ENCODE measurements at places on chromosomes 13 and 19.

GRCh38 chr13:106471957-106472543 is 63.4 kb downstream of the EFNB2 start:
- no peak for DNase-seq
- H3K4me1 ChIP-seq, result no peaks in the 10 kb centered on the region
- no peak overlapping the region for H3K27ac ChIP-seq
- H3K4me3 ChIP-seq, result no peak overlapping the region

DNA sequence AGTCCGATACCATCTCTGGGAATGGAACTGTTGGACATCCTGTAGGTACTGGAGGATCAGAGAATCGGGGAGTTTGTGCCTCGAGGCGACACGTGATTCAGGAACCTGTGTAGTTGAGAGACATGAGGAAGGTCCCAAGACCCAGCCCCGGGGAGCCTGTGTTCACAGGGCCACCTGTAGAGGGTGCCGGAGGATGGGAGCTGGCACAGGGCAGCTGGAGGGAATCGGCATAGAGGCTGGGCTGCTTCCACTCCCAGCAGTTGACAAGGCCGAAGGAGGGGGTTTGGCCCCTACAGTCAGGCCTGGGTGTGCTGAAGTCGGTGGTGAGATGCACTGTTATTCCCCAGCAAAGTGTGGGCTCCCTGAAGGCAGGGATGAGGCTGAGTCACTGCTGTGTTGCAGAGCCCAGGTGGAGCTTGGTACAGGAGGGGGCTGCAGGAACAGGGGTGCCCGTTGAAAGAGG is 2.5 kb upstream of the ISYNA1 start:
- no peak overlapping the region for H3K27ac ChIP-seq
- peaks cover 11% of the 10 kb centered on the region for H3K36me3 ChIP-seq
- peaks cover 24% of the 10 kb centered on the region for H3K4me1 ChIP-seq

GRCh38 chr13:79336966-79337365 is 69.1 kb downstream of the RBM26 start:
- H3K27me3 ChIP-seq, result no peaks in the 10 kb centered on the region
- peaks cover 96% of the 10 kb centered on the region for H3K36me3 ChIP-seq
- no peak overlapping the region for H3K27ac ChIP-seq
- DNase-seq, result no peak

DNA sequence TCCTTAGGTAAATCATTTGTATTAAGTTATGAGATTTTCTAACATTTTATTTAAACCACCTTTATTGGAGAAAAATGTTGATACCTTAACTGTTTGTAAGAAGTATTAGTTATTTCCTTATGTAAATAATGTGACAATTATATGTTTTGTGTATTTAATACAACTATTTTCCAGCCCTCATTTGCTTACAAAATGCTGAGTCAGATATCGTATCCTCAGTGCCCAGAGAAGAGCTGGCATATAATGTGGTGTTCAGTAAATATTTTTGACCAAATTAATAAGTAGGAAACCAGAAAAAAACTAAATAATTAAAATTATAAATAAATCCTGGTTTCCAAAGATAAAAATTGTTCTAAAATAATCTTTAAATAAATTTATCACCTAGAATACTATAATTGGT is 140.2 kb upstream of the PCDH17 start:
- no peak overlapping the region for H3K4me3 ChIP-seq
- no peaks in the 10 kb centered on the region for H3K36me3 ChIP-seq
- DNase-seq, result no peak
- no peak overlapping the region for H3K27ac ChIP-seq
- H3K4me1 ChIP-seq, result no peaks in the 10 kb centered on the region

DNA sequence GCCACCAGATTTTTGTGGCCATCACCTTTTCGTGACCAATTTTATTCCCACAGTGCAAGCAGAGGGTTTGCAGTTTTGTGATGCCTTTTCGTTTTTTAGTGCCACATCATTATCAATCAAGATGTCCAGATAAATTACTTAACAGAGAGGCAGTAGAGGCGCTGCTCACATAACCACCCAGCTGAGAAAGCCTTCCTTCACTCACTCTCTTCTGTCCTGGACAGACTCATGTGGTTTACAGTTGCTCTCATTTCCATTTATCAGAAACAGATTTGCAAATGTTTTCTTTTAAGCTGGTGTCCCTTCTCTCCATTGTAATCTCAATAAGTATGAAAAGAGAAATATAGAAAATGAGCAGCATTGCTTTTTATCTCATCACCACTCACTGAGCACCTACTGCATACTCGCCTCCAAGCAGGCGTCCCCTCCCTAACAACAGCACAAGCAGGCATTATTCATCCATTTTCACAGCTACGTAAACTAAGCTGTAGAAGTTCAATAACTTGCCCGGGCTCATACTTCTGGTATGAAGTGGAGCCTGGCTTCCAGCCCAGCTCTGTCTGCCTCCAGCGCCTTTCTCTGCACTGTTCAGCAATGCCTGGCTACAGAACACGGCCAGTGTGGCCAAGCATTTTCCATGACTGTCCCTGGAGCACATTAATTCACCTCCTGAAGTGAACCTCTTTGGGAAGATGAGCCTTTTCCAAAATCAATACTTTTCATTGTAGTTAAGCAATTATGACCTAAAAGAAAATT is 34.6 kb upstream of the KATNAL1 start:
- no peaks in the 10 kb centered on the region for H3K27me3 ChIP-seq
- H3K36me3 ChIP-seq, result no peaks in the 10 kb centered on the region
- peak overlapping the region; percentile 68 for H3K27ac ChIP-seq
- no peak overlapping the region for H3K4me3 ChIP-seq
- H3K4me1 ChIP-seq, result peaks cover 31% of the 10 kb centered on the region

DNA sequence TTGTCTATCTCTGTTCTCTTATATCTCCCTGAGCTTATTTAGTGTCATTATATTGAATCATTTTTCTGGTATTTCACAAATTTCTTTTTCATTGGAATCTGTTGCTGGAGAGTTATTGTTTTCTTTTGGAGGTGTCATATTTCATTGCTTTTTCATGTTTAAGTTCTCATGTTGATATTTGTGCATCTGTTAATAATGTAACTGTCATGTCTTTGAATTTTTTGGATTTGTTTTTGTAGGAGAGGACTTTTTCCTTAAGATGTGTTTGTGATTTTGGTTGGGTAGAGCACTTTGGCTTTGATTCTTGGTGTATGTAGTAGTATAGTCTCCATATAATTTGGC is 64.0 kb downstream of the DNAJC3 start:
- H3K27me3 ChIP-seq, result no peaks in the 10 kb centered on the region
- H3K27ac ChIP-seq, result no peak overlapping the region
- no peak overlapping the region for H3K4me3 ChIP-seq
- H3K4me1 ChIP-seq, result no peaks in the 10 kb centered on the region
- H3K36me3 ChIP-seq, result no peaks in the 10 kb centered on the region

DNA sequence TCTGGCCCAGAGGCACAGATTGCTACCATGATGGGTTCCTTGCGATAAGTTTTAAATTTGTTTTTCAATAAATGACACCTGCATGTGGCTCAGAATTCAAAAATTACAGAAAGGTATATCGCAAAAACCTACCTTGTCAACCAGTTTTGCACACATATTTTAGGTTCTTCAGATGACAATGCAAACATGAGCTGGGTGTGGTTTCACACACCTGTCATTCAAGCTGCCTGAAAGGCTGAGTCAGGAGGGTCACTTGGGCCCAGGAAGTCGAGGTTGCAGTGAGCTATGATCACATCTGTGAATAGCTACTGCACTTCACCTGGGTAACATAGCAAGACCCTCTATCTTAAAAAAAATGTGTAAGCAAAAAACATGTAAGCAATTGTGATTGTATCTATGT is 56.1 kb downstream of the DNM2 start:
- no peak for DNase-seq
- H3K36me3 ChIP-seq, result peaks cover 15% of the 10 kb centered on the region
- no peak overlapping the region for H3K27ac ChIP-seq
- no peaks in the 10 kb centered on the region for H3K27me3 ChIP-seq

DNA sequence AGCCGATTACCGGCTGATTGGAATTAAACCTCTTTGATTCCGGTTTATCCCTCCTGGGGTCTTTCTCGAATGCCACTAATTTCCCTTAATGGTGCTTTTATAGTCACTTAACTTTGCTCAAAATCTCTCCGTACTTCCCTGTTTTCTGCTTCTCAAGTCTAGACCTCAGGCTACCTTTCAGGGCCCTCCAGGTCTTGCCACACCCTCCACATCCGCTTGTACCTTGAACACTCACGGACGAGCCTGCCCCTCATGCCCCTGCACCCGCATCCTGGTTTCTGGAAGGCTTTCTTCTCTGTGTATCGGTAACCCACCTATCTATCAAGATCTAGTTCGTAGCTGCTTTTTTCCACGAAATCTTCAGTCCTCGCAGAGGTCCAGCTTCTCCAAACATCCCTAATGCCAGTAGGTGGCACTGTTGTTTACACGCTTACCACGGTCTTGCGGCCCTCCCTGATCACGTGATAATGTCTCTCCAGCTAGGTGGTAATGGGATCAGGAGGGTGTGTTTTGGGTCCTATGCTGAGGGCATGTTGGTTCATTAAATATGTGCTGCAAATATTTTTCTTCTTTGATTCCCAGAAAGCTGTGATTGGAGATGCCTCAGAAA is 13.8 kb downstream of the ATP12A start:
- no peak overlapping the region for H3K4me3 ChIP-seq
- no peak overlapping the region for H3K27ac ChIP-seq

GRCh38 chr19:294946-295686 is 3.9 kb upstream of the PLPP2 start:
- peaks cover 8% of the 10 kb centered on the region for H3K4me1 ChIP-seq

GRCh38 chr13:95099541-95099940 is 201.7 kb downstream of the ABCC4 start:
- no peaks in the 10 kb centered on the region for H3K27me3 ChIP-seq
- no peak overlapping the region for H3K27ac ChIP-seq
- H3K36me3 ChIP-seq, result no peaks in the 10 kb centered on the region
- no peak for DNase-seq
- no peaks in the 10 kb centered on the region for H3K4me1 ChIP-seq
- H3K4me3 ChIP-seq, result no peak overlapping the region

- no peak for DNase-seq
- no peaks in the 10 kb centered on the region for H3K4me1 ChIP-seq
- no peak overlapping the region for H3K4me3 ChIP-seq
- H3K36me3 ChIP-seq, result no peaks in the 10 kb centered on the region
- H3K27ac ChIP-seq, result no peak overlapping the region
These were observed 382.9 kb downstream of the OLFM4 start for GRCh38 chr13:53411463-53411862.

DNA sequence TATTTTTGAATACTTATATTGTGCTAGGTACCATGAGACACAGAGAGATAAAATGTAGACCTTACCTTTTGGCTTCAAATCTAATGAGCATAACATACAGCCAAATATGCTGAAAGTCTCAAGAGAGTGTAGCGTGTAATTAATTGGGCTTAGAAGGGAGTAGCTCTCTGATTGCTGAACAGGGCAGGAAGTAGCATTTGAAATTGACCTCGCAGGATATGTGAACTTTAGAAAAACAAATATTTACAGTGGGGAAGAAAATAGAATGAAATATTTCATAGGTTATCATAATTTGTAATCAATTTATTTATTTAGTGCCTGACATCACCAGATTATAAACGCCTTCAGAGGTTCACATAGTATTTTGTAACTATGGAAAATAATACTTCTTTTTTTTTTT is 327.1 kb downstream of the RFC3 start:
- H3K27ac ChIP-seq, result no peak overlapping the region
- no peaks in the 10 kb centered on the region for H3K27me3 ChIP-seq
- H3K36me3 ChIP-seq, result no peaks in the 10 kb centered on the region
- no peak overlapping the region for H3K4me3 ChIP-seq
- no peak for DNase-seq

DNA sequence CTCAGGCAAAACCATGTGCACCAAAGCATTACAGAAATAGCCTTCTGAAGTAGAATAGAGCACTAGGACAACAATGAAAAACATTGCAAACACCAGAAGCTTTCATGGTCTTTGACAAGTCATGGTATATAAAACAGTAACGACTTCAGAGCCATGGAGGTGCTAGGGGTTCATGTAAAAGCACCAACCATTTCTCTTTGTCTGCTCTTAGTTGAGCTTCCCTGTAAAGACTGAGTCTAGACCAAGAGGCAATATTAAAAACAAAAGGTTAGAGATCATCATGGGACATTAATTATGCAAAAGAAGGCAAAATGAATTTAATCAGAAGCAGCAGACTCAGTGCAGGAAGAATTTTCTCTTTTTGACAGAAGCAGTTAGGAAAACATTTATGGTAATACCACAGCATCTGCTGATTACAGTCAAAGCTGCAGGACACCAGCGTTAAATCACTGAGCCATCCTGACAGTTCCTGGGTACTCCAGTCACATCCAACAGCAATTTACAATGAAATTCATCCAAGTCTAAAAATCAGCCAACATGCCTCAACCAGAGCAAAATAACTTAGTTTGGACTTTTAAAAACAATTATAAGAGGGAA is 476.8 kb downstream of the DIAPH3 start:
- no peaks in the 10 kb centered on the region for H3K27me3 ChIP-seq
- no peak overlapping the region for H3K4me3 ChIP-seq
- peak; percentile 84 for DNase-seq
- H3K36me3 ChIP-seq, result no peaks in the 10 kb centered on the region
- peaks cover 88% of the 10 kb centered on the region for H3K4me1 ChIP-seq
- H3K27ac ChIP-seq, result peak overlapping the region; percentile 86

DNA sequence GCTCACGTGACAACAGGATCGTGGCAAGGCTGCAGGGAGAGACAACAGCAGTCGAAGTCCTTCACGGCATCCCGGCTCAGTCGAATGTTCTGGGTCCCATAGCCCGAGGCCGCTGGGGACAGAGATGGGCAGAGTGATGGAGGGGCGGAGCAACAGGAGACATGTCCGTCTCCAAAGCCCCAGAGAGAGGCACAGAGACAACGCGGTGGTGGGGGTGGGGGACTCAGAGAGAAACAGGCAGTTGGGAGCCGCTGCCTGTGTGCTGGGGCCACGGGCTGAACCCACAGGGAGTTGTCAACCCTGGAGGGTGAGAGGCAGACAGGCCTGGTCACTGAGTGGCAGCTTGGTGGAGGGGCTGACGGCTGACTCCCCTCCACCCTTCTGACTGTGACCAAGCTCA is 20.4 kb downstream of the NOSIP start:
- no peaks in the 10 kb centered on the region for H3K27me3 ChIP-seq
- peaks cover 16% of the 10 kb centered on the region for H3K4me1 ChIP-seq
- no peak for DNase-seq
- H3K4me3 ChIP-seq, result no peak overlapping the region
- peaks cover 61% of the 10 kb centered on the region for H3K36me3 ChIP-seq
- peak overlapping the region; percentile 57 for H3K27ac ChIP-seq

DNA sequence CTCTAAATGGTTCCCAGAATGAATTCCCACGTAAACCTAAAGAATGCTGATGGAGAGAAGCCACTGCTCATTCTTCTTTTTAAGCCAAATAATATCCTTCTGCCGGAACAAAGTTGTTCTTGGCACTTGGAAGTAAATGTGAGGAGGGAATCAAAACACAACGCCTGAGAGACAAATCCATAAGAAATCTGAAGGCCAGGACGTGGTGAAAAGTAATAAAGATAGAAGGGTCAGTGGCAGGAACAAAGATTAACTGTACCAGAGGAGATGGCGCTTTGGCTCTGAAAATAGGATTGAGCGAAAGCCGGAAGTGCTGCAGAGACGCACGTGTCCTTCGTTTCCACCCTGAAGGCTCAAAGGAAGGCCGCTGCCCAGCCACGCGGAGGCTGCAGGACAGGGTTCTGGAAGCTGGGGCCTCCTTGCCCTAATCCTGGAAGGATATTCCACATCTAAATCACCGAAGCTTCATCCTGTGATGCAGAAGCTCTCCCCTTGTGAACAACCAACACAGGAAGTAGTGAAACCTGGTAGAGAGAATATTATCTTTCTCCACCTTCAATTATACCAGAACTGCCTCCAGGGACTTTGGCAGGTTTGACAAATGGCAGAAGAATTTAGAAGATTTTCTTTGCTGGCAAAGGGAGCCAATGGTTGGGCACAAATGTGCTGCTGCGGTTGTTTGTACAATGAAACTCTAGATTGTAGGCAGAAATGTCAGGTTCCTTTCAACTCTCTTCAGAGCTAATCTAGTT is 214.6 kb upstream of the SERP2 start:
- H3K27ac ChIP-seq, result no peak overlapping the region
- no peak for DNase-seq
- H3K4me3 ChIP-seq, result no peak overlapping the region
- H3K4me1 ChIP-seq, result no peaks in the 10 kb centered on the region
- H3K36me3 ChIP-seq, result no peaks in the 10 kb centered on the region
- no peaks in the 10 kb centered on the region for H3K27me3 ChIP-seq
